ENCODE measurements at places on chromosomes 5 and 9.

DNA sequence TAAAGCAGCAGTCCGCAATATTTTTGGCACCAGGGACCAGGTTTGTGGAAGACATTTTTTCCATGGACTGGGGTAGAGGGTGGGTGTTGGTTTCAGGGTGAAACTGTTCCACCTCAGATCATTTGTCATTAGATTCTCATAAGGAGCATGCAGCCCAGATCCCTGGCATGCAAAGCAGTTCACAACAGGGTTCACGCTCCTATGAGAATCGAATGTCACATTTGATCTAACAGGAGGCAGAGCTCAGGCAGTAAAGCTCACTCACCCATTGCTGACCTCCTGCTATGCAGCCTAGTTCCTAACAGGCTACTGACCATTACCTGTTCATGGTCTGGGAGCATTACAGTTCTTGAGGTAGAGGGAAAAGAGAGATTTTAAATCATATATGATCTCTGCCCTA, 241.5 kb upstream of the COX7C start:
- DNase-seq: no peak

- no peak for DNase-seq
Measured at GRCh38 chr5:32135086-32135485, 39.0 kb downstream of the GOLPH3 start.

- no peak for DNase-seq
Measured at GRCh38 chr5:125037020-125037419, 290.6 kb upstream of the ZNF608 start.

GRCh38 chr9:130984521-130984920, 24.5 kb upstream of the LAMC3 start:
- DNase-seq: no peak

- no peak for DNase-seq
Measured at GRCh38 chr9:133158695-133159094, 5.0 kb downstream of the GBGT1 start.

- DNase-seq: no peak
Measured at GRCh38 chr9:130860458-130861316, 25.6 kb downstream of the ABL1 start.

DNA sequence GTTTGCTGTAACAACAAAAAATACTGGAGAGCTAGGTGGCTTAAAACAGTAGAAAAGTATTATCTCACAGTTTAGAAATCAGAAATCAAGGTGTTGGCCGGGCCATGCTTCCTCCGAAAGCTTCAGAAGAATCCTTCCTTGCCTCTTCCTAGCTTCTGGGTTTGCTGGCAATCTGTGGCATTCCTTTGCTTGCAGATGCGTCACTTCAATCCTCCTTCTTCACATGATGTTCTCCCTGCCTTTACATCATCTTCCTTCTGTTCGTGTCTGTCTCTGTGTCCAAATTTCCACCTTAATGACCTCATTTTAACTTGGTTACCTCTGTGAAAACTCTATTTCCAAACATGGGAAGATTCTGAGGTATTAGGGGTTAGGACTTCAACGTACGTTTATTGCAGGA, 90.4 kb upstream of the CHD1 start:
- DNase-seq: no peak

GRCh38 chr5:35374584-35374983, 144.3 kb upstream of the PRLR start:
- DNase-seq: no peak

DNA sequence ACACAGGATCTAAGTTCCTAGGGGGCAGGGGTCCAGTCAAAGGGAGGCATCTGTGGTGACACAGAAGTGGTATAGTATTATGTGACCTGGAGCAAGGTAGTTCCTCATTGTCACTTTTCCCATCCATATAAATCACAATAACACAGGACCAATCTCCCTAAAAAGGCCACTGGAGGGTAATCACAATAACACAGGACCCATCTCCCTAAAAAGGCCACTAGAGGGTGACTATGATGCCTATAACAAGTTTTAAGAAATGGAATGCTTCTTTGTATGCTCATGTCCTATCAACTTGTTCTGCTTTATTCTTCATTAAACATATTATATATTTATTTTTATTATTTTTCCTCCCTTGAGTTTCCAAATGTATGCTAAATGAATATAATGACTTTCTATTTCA, 254.6 kb downstream of the ASTN2 start:
- DNase-seq: no peak

DNA sequence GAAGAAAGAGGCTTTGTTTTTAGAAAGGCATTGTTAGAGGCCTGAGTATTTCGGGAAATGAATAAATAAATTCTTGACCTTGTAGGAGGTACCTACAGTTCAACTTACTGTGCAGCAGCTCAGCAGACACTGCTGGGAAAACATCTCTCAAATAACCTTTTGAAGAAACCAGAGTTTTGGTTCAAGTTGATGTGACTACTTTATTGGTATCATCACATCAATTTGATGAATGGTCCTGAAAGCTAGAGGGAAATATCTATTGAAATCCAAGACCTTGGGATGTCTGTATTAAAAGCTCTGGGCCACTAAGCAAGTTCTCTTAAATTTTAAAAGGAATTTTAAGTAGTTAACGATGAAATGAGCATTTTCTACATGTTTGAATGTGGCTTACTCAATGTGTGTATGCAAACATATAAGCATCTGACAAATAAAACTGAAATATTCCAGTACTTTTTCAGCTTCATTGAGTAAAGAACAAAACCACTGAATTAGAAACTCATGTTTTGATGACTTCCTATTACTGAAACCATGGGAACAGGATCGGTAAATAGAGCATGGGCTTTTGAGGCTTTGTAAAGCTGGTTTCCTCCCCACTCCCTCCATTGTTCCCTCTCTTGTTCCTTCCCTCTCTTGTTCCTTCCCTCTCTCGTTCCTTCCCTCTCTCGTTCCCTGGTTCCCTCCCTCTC, 36.7 kb downstream of the SLC27A6 start:
- DNase-seq: no peak

DNA sequence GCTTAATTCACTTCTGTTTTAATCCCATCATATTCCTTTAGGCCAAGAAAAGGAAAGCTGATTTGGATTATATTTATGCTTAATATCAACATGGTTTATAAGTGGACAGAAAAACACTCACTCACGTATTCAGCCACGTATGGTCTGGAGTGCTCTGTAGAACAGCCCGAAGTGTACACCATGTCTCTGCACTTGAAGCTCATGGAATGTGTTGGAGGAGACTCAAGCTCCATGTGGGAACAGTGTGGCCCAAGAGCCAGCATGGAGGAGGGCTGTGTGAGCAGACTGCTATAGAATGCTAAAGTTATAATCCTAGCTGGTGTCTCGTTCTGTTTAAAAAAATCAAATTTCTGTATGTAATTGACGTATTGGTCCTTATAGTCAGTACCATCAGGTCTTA, 32.9 kb downstream of the OTULINL start:
- no peak for DNase-seq

GRCh38 chr5:120882038-120882775, 418.1 kb downstream of the PRR16 start:
- DNase-seq: no peak

- no peak for DNase-seq
Measured at GRCh38 chr5:14404780-14405179, 176.8 kb upstream of the OTULINL start.

- peak; percentile 78 for DNase-seq
Measured at GRCh38 chr5:175652741-175653663, 4.9 kb upstream of the HRH2 start.

DNA sequence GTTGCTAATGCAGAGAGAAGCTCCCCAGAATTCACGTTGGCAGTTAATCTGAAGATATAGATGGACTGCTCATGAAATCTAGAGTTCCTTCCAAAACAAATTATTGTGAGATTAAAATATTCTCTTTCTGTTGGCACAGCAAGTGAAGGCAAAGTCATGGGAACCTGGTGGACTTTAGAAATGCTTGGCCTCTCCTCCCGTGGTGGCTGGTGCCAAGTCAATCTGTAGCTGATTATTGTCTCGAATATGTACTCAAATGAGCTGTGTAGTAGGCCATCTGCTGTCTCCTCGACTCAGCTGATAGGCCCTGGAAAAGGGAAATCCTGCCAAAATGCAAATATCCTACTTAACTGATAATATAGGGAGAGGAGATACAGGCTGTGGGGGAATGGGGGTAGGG, 69.3 kb downstream of the DAPK1 start:
- no peak for DNase-seq

- DNase-seq: no peak
Measured at GRCh38 chr5:16534280-16534679, 68.7 kb upstream of the ZNF622 start.

DNA sequence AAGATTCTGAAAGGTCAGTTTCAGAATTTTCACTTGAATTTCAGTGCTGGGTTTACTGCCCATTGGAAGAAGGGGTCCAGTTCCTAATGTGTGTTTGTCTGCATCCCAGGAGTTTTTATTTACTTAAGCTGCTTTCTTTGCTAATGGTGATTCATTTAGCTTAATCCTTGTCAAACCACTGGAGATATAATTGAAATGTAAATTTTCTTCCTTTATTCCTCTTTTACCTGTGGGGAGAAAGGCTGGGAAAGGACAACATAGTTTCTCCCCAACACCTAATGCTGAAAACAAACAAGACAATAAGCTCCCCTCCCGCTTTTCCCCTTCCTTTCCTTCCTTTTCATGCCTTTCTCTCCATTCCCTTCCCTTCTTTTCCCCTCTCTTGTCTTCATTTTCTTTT, 185.8 kb downstream of the KCTD16 start:
- DNase-seq: no peak

GRCh38 chr5:97501965-97502305, 318.9 kb upstream of the RIOK2 start:
- DNase-seq: no peak

- no peak for DNase-seq
Measured at GRCh38 chr5:139473105-139473504, 2.3 kb downstream of the SMIM33 start.

- DNase-seq: no peak
Measured at GRCh38 chr9:93677048-93677571, 100.7 kb downstream of the PHF2 start.

GRCh38 chr5:88979726-88980125, 96.7 kb upstream of the MEF2C start:
- no peak for DNase-seq

All from CD4-positive, alpha-beta T cell treated with Interleukin-2 at 100 ng/mL for 4 hours (primary cell).